ENCODE measurements at places on chromosomes 7 and 10. TPM values are rescaled to one million over a fixed set of nuclear protein-coding genes. Genes with fewer than 3 reads are reported as not detected.

Gene CRYGN
- 4.0 TPM for polyA plus RNA-seq

Gene ADCY1
- polyA plus RNA-seq: 3.5 TPM

Gene OGDHL
- 29.7 TPM for polyA plus RNA-seq

DNA sequence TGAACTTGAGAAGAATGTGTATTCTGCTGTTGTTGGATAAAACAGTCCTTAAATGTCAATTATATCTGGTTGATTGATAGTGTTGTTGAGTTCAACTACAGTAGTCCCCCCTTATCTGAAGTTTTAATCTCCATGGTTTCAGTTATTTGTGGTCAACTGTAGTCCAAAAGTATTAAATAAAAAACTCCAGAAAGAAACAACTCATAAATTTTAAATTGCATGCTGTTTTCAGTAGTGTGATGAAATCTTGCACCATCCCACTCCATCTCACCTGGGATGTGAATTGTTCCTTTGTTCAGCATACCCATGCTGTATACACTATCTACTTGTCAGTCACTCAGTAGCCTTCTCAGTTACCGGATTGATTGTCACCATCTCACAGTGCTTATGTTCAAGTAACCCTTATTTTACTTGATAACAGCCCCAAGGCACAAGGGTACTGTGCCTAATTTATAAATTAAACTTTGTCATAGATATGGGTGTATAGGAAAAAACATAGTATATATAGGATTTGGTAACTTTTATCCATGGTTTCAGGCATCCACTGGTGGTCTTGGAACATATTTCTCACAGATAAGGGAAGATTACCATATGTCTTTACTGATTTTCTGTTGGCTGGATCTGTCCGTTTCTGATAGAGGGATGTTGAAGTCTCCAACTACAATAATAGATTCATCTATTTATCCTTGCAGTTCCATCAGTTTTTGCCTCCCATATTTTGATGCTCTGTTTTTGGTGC is 57.1 kb downstream of the AOAH start:
- no peak for DNase-seq

DNA sequence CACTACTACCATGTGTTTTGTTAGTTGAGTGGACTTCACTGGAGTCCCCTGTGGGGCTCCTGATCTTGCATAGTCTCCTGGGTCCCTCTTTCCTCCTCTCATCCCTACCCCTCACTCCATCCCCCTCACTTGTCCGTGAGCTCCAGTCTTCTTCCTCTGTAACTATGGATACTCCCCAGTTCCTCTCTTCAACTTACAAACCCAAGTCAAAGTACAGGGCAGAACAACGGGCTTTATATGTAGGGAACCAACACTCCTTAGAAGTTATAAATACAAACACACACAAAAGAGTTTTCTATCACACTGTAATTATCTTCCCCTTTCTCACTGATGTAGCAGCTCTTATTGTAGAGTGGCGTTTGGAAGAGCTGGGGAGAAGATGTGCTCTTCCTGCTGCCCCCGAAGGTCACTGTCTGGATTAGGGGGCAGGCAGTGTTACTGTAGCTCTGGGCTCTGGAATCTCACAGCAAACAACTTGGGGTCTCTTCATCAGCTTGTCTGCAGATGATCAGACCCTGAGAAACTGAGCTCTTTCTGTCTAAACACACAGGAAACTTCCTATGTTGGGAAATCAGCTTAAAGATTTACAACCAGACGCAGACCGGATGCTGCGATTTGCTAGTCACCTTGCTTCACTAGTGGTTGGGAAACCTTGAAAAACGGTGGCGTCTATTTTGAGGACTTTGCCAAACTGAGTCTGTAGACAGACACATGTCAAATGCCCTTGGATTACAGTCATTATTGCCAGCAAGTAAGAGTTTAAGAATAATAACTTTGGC is 13.6 kb downstream of the SNX10 start:
- DNase-seq: no peak

DNA sequence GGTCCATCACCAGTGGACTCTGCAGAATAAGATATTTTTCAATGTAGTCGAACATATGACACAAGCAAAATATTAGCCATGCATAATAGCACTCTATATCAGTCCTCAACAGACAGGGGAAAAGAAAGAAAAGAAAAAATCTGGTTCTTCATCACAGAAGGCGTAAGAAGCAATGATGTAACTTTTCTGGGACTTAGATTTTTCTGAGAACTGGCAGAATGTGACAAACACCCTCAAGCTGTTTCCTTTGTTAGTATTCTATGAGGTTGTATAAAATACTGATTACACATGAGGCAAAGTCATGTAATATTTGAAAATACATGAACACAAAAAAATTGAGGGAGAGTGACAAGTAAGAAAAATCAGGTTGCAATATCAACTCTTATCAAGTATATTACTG is 84.9 kb downstream of the CNOT4 start:
- DNase-seq: no peak

DNA sequence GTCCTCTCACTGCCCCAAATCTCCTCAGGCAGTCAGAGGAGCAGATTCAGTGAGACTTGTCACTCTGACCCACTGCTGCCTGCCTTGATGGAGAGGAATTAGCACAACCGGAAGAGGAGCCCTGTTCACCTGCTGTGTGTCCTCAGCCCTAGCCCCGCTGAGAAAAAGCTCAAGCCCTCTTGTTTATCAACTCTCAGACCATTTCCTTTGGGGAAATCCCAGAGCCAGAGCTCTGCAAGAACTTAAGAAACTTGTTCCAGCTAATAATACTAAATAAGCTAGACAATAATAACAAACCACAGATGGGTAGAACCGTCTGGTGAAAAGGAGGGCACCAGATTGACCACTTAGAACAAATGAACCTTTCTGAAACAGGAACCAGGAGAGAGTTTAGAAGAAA is 37.7 kb upstream of the ITGB1 start:
- no peak for DNase-seq

All from left renal pelvis (tissue), 4 donors.